Stimulated activated CD4-positive, alpha-beta T cell treated with anti-CD3 and anti-CD28 coated beads, TNF-alpha, amount 100 ng/mL, for 48 hours (primary cell): ENCODE measurements at places on chromosomes 3 and 15.

DNA sequence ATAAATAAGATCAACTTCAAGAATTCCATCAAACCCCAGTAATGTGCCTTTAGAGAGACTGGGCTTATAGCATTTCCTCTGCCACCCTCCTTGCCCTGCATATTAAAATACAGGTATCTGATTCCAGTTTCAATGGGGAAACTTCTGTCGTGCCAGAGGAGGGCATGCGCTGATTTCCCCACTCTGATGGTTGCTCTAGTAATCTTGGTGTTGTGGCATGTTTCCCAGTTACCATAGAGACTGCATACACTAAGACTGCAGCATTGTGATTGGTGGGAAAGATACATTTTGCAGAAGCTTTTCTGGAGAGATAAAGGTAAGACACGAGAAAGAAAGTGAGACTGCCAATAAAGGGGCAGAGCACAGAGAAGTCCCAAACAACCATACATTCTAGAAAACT lies 225.6 kb downstream of the TIGIT start:
- DNase-seq = no peak

DNA sequence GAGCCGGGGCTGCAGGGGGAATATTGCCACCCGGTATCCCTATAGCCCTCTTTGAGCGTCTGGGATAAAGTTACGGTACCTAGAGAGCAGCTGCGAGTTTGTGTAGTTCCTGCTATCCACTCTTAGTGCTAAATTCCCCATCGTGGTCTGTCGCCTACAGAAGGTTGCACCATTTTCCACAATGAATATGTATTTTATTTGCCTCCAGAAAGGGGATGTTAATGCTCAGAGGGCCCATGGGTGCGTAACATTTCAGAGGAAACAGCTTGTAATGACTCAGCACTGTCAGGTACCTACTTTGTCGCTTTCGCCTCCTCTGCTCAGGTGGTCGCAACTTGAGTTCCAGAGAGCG lies 1.1 kb downstream of the SLCO3A1 start:
- DNase-seq = no peak

DNA sequence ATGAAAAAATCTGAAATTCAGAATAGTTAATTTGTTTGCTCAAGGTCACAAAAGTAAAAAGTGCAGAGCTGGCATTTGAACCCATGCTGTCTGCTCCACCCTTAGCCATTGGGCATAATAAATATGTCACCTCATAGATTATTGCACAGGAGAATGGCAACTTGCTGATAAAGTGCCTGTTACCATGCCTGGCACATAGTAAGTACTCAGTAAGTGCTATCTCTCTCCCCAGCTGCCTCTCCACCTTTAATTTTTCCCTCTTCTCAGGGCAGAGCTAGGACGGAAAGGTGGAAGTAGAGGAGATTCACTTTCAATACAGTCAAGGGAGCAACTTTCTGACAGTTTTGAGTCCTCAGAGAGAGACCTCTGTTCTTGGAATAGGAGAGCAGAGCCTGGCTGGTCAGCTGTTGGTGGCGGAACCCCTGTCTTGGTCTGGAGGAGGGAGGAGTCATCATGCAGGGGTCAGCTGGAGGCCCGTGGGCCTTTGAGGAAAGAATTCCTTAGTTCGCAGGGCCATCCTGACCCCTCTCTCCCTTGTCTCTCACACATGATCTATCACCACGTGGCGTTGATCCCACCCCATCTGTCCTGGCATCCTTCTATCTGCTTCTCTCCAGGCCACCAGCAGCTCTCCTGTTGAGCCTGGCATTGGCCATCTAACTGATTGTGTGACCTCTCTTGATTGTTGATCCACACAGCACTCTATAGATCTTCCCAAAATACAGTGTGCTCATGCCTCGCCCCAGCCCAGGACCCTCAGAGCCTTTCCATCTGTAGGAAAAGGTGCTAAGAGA lies 149.3 kb downstream of the RPLP1 start:
- no peak for DNase-seq

DNA sequence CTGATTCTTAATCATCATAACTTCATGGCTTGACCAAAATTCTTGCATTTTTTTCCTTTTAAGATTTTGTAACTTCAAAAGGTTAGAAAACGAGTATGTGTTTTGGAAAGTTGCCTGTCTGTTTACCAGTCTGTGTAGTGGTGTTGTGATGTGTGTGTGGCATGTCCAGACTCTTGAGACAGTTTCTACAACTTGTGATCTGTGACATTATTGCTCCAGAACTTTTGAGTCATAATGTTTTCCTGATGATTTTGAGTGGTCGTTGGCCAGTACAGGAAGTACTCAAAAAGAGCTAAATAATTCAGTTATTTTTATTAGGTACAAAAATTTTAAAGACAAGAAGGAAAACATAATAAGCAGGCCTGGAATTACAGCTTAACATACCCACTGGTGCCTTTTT lies 229.0 kb upstream of the C2CD4B start:
- DNase-seq = no peak

GRCh38 chr3:126394179-126394976 lies at the start of gene CFAP100:
Gene CFAP100, plus strand, starts transcription at chr3:126394909. Its CDS starts 1,092 bp downstream, at chr3:126396001.
- DNase-seq = no peak

- DNase-seq = no peak
Observed at GRCh38 chr15:51281368-51281967, 56.9 kb downstream of the CYP19A1 start.

DNA sequence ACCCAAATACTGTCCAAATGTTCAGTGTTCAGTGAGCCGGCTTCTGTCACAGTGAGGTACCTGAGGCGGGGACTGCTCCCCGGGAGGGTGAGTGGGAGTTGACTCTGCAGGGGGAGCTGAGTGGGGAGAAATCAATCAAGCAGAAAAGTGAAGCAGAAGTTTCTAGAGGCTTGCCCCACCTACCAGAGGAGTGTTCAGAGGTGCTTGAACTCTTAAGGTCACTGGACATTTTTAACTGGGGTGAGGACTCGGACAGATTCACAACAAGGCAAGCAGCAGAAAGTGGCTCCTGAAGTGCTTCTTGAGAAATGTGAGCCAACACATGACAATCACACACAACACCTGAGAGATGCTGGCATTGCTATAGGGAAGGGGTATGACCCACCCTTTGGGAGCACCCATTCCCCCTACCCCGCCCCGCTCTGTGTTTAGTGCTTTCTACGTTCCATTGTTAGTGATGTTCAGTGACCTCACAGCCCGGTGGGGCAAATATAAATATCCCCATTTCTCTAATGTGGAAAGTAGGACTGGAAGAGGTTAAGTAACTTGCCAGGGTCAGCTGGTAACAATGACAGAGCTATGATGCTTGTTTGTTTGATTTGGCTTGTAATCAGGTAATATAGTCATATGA lies 48.6 kb upstream of the AKAP13 start:
- no peak for DNase-seq

- DNase-seq = no peak
Observed at GRCh38 chr3:10988001-10988665, 4.4 kb upstream of the SLC6A1 start.

DNA sequence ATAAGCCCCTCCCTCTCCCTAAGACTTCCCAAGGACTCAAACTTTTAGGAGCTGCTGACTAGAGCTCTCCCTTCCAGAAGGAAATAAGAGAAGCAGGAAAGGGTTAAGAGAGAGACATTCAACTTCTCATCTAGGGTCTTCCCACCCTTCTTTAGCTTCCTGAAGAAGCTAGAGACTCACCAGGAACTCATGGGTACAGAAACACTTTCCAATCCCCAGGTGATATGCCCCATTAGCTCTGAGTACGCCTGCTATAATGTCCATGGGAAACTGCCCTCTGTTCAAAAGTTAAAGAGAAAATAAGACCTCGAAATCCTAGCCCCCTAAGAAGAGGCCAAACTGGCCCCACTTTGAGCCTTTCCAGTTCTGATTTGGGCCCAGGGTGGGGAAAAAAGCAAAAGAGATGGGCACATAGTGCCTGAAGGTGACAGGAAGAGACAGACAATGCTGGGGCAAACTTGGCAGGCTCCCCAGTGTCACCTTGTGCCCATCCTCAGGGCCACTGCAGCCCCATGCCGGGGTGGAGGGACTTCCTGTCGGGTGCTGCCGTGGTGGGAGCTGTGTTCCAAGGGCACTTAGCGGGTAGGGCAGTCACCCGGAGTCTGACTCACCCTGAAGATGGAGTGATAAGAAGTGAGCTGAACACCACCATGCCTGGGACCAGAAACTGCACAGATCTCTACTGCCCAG lies 29.5 kb downstream of the CCDC12 start:
- peak; percentile 28 for DNase-seq

DNA sequence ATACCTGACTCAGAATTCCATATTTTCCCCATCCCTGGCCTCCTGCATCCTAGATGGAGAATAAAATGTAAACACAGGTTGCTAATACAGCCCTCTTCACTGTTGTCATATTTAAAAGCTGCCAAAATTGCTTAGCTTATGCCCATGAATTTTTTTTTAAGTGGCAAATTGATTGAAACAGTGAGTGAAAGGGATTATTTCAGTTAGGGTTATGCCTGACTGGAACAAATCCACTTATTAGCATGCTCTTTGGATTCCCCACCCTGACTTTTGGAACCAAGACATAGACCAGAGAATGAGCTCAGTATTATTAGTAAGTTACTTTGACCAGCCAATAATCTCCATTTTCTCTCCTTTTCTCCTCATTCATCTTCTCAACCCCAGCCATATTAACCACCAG lies 244.7 kb downstream of the FEZF2 start:
- no peak for DNase-seq

GRCh38 chr3:168860028-168860427 lies 764.3 kb upstream of the GOLIM4 start:
- DNase-seq = no peak

DNA sequence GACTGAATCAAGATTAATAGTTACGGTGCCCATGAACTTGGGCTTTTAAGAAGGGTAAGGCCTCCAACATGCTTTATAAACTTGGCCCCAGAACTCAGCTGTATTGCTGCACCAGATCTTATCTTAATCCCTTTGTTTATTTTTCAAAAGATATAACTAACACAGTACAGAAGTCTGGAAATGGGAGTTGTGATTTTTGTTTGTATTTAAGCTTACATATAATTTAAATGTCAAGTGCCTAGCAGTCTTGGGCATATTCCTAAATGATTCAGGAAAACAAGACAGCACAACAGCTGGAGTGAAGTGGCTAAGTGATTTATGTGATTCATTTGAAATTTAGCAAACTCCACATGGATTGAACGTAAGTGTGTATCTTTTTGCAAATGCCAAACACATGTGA lies 56.2 kb downstream of the NBEAL2 start:
- DNase-seq = no peak

DNA sequence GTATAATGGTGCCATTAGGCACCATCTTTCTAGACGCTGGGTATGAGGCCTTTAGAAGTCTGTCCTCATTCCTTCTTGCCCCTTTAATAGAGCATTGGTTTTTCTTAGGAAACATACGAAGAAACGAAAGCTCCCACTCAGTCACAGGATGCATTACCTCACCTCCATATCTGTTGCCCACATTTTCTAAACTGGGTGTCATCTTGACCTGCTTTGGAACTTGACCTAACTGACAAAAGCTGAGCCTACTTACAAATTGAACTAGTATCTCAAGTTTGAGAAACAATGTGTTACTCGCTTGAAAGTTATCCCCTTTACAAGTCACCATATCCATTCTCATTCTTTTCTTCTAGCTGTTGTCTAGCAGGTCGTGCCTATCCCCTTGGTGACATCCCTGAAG lies 102.7 kb downstream of the VPS8 start:
- no peak for DNase-seq

- no peak for DNase-seq
Observed at GRCh38 chr3:64691051-64691450, 3.3 kb upstream of the ADAMTS9 start.

- DNase-seq = no peak
Observed at GRCh38 chr15:83690676-83691075, 36.8 kb downstream of the ADAMTSL3 start.

GRCh38 chr3:186321746-186322145 lies 40.3 kb downstream of the DGKG start:
- DNase-seq = no peak

- no peak for DNase-seq
Observed at GRCh38 chr15:70323111-70323851, 225.6 kb upstream of the TLE3 start.

DNA sequence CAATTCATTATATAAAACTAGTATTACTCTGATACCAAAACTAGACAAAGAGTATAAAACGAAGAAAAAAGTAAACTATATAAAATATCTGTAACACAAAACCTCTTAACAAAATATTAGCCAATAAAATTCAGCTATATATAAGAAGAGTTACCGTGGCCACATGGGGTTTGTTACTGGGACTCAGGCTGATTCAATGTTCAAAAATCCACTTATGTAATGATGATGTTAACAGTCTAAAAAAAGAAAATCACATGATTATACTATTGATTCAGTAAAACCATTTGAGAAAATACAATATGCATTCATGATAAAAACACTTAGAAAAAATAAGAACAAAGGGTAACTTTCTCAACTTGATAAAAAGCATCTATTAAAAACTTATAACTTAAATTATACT lies 18.3 kb downstream of the P2RY1 start:
- no peak for DNase-seq

DNA sequence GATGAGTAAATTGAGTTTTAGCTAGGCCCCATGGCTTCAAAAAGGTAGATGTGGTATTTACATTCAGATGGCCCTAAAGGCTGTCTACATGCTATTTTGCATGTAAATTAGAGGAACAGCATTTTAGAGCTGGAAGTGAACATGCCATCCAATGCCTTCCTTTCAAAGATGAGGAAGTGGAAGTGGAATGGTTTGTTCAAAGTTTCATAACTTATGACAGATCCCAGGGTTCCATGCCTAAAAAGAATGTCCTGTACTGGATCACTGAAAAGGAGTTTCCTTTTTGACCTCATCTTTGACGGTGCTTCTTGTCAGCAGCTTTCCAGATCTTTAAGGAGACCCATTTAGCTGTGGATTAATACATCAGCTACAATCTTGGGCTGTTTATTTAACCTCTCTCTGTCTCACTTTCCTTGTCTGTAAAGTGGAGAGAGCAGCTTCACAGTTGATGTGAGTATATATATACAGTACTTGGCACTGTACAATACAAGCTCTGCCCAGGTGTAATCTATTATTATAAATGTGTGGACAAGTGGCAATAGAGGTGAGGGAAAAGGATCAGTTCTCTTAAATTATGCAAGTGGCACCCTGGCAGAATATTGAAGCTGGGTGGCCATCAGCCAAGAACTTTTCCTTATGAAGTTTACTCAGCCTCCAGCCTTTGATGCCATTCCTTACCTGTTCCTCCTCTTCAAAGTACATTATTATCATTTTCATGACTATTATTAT lies 68.7 kb upstream of the GOLGA8B start:
- DNase-seq = no peak
